ENCODE measurements at places on chromosomes 1 and 21. TPM values are rescaled to one million over a fixed set of nuclear protein-coding genes. Genes with fewer than 3 reads are reported as not detected.

DNA sequence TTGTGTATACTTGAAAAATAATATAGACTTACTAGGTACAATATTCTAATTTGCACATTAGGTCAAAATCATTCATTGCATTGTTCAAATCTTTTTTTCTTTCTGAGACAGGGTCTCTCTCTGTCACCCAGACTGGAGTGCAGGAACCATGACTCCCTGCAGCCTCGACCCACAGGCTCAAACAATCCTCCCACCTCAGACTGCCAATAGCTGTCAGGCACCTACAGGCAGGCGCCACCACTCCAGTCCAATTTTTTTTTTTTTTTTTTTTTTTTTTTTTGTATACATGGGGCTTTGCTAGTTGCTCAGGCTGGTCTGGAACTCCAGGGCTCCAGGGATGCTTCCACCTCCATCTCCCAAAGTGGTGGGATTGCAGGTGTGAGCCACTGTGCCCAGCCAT is 656.9 kb downstream of the KCNT2 start:
- DNase-seq, result no peak

DNA sequence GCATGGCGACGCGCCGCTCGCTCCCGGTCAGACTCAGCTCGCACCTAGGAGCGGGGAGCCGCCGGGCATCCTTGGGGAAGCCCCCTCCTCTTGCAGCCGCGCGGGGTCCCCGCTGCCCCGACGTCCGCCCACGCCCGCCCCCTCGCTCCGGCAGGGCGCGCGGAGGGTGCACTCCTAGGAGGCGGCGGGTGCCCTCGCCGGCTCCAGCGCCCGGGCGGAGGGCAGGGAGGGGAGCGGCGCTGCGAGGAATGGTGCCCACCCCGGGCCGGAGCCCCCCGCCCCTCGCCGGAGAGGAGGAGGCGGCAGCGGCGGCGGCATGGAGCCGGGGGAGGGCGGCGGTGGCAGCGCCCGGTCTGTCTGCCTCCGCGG is 488 bp downstream of the FAM78B start:
- no peak for DNase-seq

NEGR1 gene
- 26.9 TPM for total RNA-seq

DNA sequence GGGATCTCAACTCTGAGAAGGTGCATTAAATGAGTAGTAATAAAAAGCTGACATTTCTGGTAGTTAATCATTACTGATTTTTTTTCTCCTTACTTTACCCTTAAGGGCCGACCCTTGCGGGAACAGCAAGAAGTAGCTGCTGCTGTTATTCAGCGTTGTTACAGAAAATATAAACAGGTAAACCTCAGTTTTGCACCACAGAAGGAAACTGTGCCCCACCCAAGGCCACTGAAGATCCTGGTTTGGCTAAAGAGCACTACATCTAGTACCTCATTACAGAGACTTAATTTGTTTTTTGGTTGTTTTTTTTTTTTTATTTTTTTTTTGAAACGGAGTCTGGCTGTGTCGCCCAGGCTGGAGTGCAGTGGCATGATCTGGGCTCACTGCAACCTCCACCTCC is 23.5 kb upstream of the VAMP3 start:
- no peak for DNase-seq

ZYG11A gene
- total RNA-seq, result 0.09 TPM

DNA sequence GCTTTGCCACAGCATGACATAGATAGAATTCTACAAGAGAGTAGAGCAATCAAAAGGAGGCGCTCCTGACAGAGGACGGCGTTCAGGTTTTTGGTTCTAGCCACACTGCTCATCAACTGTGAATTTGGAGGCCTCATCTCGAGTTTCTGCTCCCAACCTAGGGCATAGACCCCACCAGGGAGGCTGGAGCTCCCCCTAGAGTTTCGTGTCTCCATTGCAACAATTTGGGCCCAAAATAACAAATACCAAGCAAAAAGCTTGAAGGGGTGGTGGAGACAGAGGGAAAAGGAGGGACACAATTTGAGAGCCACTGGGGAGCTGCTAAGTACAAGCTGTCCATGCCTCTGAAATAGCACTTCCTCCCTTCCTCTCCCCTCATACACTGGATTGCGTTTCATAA is 297.0 kb downstream of the GPATCH2 start:
- no peak for DNase-seq

- DNase-seq, result no peak
Observed at GRCh38 chr1:84090447-84091245, 53.4 kb upstream of the PRKACB start.

- DNase-seq, result peak; percentile 80
Observed at GRCh38 chr21:41167348-41168342, at the start of gene BACE2. Gene BACE2 (plus strand): TSS chr21:41168160. CDS start chr21:41168264, 104 bp downstream.

C1orf115 gene
- total RNA-seq, result 28.3 TPM

DNA sequence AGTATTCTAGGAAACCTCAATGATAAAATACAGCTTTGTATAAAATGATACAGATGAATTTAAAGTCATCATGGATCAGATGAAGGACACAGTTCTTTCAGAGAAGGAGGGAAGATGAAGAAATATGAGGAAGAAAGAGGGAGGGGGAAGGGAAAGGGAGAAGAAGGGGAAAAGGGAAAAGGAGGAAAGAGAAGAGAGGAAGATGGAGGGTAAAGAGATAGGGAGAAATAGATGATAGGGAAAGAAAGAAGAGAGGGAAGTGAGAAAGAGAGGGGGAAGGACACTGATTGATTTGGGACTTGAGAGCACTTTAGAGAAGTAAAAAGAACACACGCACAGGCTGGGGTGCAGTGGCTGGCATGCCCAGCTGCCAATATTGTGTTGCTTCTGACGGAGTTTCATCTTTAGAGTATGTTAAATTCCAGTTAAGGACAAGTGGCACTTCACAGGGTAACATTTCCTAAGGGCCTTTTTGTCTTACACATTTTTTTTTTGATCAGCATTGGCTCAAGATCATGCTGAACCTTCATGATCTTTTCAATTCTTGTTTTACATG is 235.9 kb upstream of the DMRTA2 start:
- DNase-seq, result no peak

GNG5 gene
- total RNA-seq, result 93.2 TPM

DNA sequence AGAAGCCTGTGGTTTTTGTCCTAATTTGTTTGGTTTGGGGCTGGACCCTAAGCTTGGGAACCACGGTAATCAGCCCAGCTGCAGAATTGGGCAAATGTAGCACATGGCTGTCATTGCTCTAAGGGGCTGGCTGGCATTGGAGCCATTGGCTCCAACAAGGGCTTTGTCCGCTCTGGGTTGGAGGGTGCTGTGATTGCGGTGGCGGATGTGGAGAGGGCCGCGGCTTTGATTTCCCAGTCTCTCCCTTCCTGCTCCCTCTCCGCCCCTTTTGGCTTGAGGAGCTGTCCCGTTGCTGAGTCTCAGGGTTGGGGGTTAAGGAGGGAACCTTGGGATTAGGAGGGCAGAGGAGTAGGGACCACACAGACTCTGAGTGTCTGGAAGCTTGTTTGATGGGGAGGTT is 91.7 kb upstream of the CD34 start:
- DNase-seq, result no peak

ZNF436 gene
- total RNA-seq, result 14.2 TPM

DNA sequence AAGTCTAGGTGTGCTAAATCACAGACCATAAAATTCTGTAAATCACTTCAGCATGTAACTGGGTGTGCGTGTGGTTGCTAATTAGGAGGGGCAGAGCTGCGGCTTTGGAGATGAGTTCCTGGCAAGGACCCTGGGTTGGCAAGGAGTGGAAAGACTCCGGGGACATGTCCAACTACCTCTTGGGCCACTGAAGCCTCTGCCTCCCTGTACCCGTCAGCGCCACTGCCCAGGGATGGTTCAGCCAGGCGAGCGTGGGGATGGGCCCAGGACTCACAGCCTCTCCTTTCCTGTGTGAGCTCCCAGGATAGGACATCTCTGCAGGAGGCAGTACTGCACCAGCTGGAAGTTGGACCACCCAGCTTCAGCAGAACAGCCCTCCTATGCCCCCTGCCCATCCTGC is 386.4 kb upstream of the VAMP3 start:
- DNase-seq, result no peak

DNA sequence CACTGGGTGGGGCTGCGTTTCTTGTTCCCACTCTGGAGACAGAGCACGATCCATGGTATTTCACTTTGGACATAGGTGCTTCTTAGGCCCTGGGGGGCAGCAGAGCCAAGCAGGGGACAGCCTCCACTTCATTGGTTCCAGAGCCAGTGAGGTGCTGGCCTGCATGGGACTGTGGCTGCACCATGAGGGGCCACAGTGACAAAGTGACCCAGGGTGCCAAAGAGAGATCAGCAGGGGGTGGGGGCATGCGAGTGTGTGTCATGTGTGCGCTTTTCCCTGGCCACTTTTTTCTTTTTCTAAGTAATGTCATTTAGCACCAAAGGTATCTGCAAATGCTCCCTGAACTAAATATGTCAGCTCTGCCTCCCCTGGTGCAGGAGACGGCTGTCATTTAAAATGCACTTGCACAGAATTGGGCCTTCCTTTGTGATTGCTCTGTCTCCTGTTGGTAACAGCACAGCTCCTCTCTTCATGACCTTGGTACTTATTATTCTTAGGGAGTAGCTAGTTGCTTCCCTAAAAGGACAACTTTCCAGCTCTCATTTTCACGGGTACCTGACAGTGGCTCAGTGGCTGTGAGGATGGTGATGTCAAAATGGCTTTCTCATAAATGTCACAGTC is 75.5 kb upstream of the VAMP3 start:
- no peak for DNase-seq

Measured in mucosa of gallbladder (tissue), 1 donor.